ENCODE measurements at places on chromosomes 5 and 9. TPM values are rescaled to one million over a fixed set of nuclear protein-coding genes. Genes with fewer than 3 reads are reported as not detected.

DNA sequence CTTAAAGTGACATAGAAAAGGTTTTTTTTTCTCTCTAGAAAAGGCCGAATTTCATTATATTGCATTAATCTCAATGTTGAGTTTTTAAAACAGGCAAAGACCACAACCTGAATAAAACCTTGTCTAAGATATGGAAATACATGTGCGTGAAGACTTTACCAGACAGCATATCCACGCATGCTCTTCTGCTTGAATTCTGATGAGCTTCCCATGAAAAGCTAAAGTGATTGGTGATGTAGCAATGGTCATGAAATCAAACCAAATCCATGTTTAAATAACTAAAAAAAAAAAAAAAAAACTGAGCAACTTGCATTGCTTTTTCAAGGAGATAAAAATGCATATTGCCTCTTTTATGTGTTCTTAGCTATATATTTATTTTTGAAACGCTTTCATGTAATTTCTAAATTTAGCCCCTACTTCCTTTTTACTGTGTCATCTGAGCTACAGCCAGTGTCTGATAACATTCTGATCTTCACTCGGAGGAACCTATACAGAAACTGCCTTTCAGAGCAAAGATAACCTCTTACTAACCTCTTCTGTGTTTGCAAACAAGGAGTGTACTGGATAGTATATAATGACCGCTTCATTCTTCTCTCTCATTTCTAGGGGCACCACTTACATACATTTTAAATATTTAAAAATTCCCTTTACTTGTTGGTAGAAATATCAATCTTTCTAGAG lies 179.1 kb upstream of the GNA14 start:
- no peak overlapping the region for H3K27ac ChIP-seq
- peaks cover 12% of the 10 kb centered on the region for H3K4me1 ChIP-seq
- no peak overlapping the region for H3K4me3 ChIP-seq
- peaks cover 1% of the 10 kb centered on the region for H3K27me3 ChIP-seq

GRCh38 chr5:1747803-1748085 lies 51.9 kb downstream of the MRPL36 start:
- no peak overlapping the region for H3K27ac ChIP-seq
- H3K36me3 ChIP-seq: no peaks in the 10 kb centered on the region
- no peak overlapping the region for H3K4me3 ChIP-seq
- no peaks in the 10 kb centered on the region for H3K4me1 ChIP-seq
- peaks cover 6% of the 10 kb centered on the region for H3K27me3 ChIP-seq

DNA sequence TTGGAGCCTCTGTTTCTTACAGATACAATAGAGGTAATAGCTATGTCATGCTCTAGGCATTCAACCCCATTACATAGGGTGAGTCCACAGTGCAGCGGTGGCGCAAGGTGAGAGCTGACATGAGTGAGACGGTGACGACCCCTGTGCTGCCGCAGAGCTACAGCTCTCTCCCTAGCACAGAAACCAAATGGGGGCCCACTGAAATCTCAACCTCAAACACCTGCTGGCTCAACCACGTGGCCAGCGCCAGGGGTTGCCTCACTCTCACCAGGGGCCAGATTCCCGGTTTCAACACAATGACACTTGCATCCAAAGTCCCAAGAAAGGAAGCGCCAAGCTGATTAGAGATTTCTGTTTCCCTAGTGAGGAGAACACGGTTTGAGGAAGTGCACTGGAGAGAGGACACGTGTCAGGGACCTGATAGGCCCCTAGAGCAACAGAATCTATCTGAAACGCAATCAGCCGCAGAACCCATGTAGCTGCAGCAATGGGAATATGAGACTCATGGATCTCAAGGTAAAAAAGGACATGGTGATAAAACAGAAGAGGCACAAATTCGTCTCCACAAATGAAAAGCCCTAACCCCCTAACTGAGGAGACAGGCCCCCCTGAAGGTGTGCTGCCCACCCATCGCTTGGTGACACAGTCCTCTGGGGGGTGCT lies 114.3 kb downstream of the CRB2 start:
- H3K27me3 ChIP-seq: peaks cover 6% of the 10 kb centered on the region
- H3K36me3 ChIP-seq: no peaks in the 10 kb centered on the region
- H3K4me1 ChIP-seq: peaks cover 9% of the 10 kb centered on the region
- peak; percentile 12 for DNase-seq
- H3K4me3 ChIP-seq: no peak overlapping the region

NMUR2 gene
- not detected for total RNA-seq

- DNase-seq: no peak
- H3K27ac ChIP-seq: no peak overlapping the region
- no peak overlapping the region for H3K4me3 ChIP-seq
- no peaks in the 10 kb centered on the region for H3K4me1 ChIP-seq
Observed at GRCh38 chr9:18111146-18111545, 362.8 kb upstream of the ADAMTSL1 start.

FOXD4L4 gene
- 0.13 TPM for total RNA-seq

DNA sequence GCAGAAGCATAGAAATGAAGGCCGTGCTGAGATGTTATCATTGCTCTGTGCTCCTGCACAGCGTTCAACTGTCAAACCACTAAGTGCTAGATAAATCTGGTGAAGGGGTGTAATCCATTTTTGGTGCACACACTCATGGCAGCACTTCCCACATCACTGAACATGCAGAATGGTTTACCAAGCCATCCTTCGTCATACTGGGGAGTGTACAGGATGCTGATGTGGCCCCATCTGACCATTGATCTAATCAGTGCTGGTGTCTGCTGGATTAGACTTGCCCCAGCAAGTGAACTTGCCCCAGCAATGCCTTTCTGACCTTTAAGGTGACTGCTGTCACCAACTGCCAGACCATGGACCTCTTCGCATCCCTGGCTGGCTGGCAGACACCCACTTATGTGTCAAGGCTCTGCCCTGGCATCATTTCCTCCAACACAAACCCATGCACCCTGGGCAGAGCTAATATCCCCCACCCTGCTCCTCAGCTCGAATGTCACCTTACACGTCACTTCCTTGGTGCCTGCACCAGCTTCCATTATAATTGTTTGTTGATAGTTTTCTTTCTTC lies 4.2 kb upstream of the SEMA4D start:
- no peak overlapping the region for H3K4me3 ChIP-seq
- H3K36me3 ChIP-seq: no peaks in the 10 kb centered on the region
- peaks cover 4% of the 10 kb centered on the region for H3K27me3 ChIP-seq
- DNase-seq: no peak
- H3K4me1 ChIP-seq: peaks cover 5% of the 10 kb centered on the region

- no peak overlapping the region for H3K27ac ChIP-seq
- H3K4me3 ChIP-seq: no peak overlapping the region
- no peaks in the 10 kb centered on the region for H3K27me3 ChIP-seq
- no peaks in the 10 kb centered on the region for H3K4me1 ChIP-seq
- no peak for DNase-seq
- H3K36me3 ChIP-seq: no peaks in the 10 kb centered on the region
Observed at GRCh38 chr9:113927277-113927676, 51.2 kb downstream of the ZNF618 start.

NTRK2 gene
- not detected for total RNA-seq

DNA sequence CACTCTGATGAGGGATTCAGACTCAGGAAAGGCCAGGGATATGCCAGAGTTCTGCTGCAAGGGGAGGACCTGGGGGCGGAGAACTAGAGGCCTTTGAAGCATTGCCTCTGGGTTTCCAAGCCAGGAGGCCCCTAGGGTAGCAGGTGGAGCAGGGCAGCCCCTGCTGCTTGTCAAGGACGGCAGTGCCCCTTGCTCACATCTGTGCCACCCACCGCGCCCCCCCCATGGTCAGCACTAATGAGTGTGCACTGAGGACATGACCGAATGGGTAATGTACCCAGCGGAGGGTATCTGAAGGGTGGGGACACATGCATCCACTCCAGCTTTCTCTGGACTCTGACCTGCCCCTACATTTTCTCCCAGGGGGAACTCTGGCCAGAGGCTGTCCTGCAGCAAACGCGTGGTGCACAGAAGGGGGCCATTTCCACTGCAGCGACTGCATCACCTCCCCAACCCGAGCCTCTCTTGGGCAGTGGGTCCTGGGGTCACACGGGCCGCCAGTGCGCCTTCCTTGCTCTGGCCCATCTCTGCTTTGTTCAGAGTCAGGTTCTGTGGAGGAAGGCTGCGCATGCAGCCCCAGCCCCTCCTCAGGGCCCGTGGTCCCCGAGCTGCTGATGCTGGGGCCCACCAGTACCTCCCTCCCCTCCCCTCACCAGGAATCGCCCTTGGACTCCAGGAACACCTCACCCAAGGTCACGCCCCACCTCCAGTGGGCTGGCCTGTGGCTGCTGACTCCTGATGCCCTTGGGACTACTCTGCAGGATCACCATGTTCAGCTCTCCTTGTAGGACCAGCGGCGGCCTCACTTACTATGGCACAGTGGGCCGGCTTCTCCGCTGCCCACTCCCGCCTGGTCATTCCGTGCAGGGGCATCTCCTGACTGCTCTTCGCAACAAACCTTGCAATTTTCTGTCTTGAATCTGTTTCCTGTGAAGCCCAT lies 31.2 kb downstream of the STC2 start:
- no peaks in the 10 kb centered on the region for H3K36me3 ChIP-seq
- H3K4me1 ChIP-seq: peaks cover 20% of the 10 kb centered on the region
- DNase-seq: no peak
- H3K27me3 ChIP-seq: peaks cover 4% of the 10 kb centered on the region
- no peak overlapping the region for H3K27ac ChIP-seq

KIF4B gene
- 0.54 TPM for total RNA-seq

DNA sequence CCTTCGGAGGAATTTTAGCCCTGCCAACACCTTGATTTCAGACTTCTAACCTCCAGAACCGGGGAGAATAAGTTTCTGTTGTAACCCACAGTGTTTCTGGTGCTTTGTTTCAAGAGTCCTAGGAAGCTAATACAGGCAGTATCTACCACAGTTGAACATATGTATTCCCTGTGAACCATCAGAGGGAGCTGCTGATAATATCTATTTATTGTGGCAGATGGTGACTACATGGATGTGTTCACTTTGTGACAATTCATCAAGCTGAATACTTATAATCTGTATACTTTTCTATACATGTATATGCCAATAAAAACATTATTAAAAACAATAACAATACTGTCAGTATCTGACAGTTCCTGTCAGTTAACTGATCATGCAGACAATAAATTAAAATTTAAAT lies 137.2 kb upstream of the GNA14 start:
- DNase-seq: no peak
- H3K27ac ChIP-seq: no peak overlapping the region
- no peak overlapping the region for H3K4me3 ChIP-seq
- peaks cover 5% of the 10 kb centered on the region for H3K27me3 ChIP-seq
- peaks cover 3% of the 10 kb centered on the region for H3K4me1 ChIP-seq

GRCh38 chr5:67510204-67510603 lies 313.6 kb upstream of the CD180 start:
- no peak overlapping the region for H3K27ac ChIP-seq
- H3K27me3 ChIP-seq: no peaks in the 10 kb centered on the region
- no peaks in the 10 kb centered on the region for H3K4me1 ChIP-seq
- no peaks in the 10 kb centered on the region for H3K36me3 ChIP-seq
- no peak overlapping the region for H3K4me3 ChIP-seq

NUDT12 gene
- 6.1 TPM for total RNA-seq

PCDHAC2 gene
- total RNA-seq: 5.2 TPM

ADAMTS2 gene
- total RNA-seq: 1.5 TPM

DNA sequence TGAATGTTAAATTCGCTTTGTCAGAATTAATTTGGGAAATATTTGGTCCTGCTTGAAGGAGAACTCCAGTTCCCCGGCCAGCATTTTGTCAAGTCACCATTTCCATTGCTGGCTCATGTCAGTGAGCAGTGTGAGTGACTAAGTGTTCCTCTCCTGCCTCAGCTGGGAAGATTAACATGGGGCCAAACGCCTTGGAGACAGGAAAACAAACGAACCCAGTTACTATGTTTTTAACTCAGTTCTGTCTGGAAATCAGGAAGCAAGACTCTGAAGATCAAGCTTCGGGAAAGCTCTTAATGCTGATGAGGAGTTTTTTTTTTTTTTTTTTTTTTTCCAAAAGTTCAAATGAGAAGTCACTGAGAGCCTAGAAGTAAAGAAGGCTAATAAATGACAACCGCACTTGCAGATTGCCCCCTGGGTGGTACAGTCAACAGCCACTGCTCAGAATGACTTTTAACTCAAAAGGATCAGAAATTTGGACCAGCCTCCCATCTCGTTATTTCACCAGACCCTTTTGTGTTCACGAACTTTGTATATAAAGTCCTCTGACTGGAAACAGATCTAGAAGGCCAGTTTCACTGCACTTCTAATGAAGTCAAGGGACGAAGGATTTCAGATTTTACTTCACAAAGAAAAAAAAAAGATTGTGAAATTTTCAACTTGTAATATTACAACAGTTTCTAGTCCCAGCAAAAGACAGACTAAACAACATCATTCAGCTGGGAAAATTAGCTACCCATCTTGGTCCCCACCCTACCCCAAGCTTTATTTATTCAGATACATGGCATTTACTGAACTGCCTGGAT lies 121.3 kb downstream of the LHFPL2 start:
- H3K27me3 ChIP-seq: peaks cover 10% of the 10 kb centered on the region
- peak overlapping the region; percentile 92 for H3K27ac ChIP-seq
- peaks cover 13% of the 10 kb centered on the region for H3K36me3 ChIP-seq
- H3K4me1 ChIP-seq: peaks cover 63% of the 10 kb centered on the region
- H3K4me3 ChIP-seq: no peak overlapping the region
- peak; percentile 38 for DNase-seq

DNA sequence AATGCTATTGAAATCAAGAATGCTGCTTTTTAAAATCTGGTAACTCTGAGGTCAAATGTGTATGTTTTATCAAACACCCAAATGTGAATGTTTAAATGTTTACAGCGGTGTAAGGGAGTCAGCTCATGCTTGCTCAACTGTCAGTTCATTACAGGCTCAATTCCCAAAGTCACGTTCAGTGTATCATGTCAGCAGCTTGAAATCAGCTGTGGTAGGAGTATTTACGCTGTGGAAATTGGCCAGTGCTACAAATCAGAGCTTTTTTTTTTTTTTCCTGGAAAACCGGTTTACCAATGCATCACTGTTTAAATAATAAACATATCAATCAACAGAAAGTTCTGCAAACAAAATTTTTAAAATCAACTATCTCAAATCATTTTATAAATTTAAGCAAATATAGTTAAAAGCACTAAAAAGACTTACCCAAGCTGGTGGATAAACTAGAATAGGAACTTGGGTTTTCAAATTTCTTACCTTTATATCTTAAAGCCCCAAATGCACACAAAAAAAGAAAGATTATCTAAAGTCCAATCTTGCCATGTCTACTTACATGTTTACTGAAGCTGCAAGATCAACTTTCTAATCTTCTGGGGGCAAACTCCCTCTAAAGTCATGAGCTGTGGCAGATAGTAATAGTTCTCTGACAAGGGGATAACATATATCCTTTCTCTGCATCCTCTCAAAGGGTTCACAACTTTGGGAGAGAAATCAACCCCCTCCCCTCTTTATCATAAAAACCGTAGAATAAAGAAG lies 57.6 kb upstream of the GRAMD2B start:
- no peaks in the 10 kb centered on the region for H3K27me3 ChIP-seq
- peaks cover 14% of the 10 kb centered on the region for H3K4me1 ChIP-seq
- H3K36me3 ChIP-seq: no peaks in the 10 kb centered on the region
- DNase-seq: no peak
- H3K4me3 ChIP-seq: no peak overlapping the region

GRCh38 chr5:127053049-127053448 lies 20.3 kb downstream of the C5orf63 start:
- H3K36me3 ChIP-seq: peaks cover 7% of the 10 kb centered on the region
- DNase-seq: no peak
- H3K27ac ChIP-seq: no peak overlapping the region
- H3K27me3 ChIP-seq: peaks cover 2% of the 10 kb centered on the region
- H3K4me1 ChIP-seq: no peaks in the 10 kb centered on the region

- H3K27ac ChIP-seq: no peak overlapping the region
- H3K4me1 ChIP-seq: no peaks in the 10 kb centered on the region
Observed at GRCh38 chr9:111902391-111903139, 6.0 kb downstream of the UGCG start.

GRCh38 chr9:98789483-98790133 lies 6.7 kb downstream of the ANKS6 start:
- peaks cover 9% of the 10 kb centered on the region for H3K4me1 ChIP-seq
- H3K27me3 ChIP-seq: peaks cover 5% of the 10 kb centered on the region
- H3K27ac ChIP-seq: no peak overlapping the region
- H3K36me3 ChIP-seq: peaks cover 1% of the 10 kb centered on the region
- no peak for DNase-seq
